Stimulated activated CD4-positive, alpha-beta T cell treated with anti-CD3 and anti-CD28 coated beads, Interleukin-2, amount 100 ng/mL, for 24 hours (primary cell): ENCODE measurements at places on chromosomes 16 and 17.
A peak's percentile ranks its signal among the peaks of the same experiment; 100 is the strongest.

DNA sequence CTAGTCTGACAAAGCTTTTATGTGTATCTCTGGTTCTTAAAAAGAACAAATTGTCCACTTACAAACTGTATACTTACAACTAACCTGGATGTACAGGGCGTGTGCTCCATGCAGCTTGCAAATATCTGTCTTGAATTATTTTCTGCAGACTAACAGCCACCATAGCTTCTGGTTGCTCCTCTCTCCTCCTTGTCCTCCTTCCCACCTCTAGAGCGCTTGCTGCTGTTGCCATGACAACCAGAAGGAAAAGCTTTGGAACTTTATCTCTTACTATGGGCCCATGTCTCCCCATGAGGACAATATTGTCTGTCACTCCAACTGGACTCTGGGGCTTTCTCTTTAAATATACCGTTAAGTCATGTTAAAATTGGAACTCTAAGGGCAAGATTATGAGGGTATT is 71.5 kb upstream of the DHX40 start:
- no peak for DNase-seq

DNA sequence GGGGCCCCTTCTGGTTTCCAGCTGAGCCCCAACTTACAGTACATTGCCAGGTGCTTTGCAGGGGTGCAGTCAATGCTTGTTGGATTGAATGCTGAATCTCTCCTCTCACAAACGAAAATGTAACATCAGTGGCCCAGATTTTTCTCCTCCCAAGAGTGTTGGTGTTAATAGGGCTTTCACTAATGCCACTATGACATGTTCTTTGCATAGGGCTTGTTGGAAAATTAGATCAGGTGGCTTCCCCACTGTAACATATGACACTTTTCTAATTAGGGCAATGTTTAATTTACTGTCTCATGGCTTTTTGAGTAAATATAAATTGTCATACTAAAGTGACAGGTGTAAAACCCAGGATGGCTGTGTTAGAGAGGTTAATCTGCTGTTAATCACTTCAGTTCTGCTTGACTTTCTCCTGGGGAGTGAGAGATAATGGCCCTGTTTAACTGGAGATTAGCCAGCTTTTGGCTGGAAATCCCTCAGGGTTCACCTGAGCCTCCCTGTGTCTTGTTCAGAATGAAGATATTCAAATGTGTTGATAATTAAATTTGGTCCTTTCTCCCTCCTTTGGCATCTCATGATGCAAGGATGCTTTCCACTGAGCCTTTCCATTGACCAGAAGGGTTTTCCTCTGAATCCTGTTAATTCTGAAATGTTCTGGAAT is 502.3 kb downstream of the RBFOX1 start:
- no peak for DNase-seq

DNA sequence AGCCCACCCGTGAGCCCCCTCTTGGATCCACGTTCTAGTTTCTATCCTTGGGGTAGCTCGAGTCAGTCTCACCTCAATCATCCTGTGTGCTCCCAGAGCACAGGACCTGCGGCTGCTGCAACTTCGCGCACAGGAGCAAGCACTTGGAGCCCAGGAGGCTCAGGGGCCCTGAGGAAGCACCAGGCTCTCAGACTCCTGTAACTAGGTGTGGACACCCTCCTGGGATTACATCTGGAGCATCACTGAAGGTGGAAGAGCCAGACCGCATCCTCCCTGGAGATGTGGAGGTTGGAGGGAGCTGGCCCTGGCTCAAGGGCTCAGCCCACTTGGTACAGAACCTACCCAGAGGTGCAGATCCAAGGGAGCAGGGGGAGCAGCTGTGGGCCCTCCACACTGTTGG is 2.7 kb downstream of the HBQ1 start:
- no peak for DNase-seq

DNA sequence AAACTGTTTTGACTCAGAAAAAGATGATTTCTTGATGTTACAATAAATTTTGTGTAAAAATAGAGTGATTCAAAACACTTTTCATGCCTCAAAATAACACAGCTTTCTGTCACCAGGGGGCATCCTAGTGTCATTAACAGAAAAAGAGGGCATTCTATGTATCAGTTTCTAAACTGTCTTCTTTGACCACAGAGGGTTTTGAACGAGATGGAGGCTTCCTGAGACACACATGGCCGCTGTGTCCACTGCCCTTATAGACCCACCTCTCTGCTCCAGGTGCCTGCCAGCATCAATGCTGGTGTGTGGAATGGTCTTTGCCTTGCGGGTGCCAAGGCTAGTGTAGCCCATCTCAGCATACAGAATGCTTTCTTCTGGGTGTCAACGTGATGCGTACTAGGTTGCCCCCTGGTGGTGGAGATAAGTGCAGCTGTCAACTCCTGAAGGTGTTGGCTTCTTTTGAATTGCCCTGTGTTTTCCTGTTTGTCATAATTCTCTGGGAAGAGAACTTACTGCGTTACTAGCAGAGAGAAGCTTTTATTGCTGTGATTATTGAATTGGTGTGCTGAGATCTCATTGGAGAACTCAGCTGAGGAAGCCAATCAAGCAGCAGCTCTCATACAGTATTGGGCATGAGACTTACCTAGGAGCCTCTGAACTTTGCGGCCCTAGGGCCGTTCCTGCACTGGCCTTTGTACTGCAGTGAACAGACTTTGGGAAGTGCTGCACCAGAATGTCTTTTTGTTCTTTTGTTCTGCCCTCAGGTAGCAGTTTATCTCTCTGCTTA is 38.6 kb downstream of the USP10 start:
- DNase-seq = peak; percentile 76
